Activated naive CD4-positive, alpha-beta T cell treated with anti-CD3 and anti-CD28 coated beads for 36 hours (primary cell): ENCODE measurements at places on chromosomes 12 and 14.

GRCh38 chr12:88185988-88186387 is 43.9 kb downstream of the TMTC3 start:
- no peak for DNase-seq

DNA sequence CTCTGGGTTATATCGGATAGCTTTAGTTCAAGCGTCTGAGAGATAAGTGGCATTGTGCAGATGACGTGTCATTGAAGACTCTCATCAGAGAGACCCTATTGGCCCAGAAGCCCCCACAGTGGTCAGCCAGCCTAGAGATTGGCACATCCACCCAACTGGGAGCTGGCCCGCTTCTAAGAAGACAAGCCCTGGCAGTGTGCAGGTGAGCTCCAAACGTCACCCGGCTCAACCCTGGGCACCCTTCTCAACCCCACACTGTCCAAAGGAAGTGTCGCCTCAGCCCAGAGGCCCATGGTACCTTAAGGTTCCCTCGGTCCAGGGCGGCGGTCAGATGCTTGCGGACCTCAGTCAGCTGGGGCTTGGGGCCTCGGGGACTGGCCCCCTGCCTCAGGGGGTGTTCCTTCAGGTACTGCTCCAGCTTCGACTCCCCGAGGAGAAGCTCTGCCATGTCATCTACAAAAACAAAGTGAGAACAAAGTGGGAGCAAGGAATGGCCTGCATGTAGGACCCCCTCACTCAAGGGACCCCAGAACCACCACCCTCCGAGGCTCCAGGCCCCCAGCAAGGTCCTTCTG is 30.3 kb downstream of the TTC7B start:
- no peak for DNase-seq

DNA sequence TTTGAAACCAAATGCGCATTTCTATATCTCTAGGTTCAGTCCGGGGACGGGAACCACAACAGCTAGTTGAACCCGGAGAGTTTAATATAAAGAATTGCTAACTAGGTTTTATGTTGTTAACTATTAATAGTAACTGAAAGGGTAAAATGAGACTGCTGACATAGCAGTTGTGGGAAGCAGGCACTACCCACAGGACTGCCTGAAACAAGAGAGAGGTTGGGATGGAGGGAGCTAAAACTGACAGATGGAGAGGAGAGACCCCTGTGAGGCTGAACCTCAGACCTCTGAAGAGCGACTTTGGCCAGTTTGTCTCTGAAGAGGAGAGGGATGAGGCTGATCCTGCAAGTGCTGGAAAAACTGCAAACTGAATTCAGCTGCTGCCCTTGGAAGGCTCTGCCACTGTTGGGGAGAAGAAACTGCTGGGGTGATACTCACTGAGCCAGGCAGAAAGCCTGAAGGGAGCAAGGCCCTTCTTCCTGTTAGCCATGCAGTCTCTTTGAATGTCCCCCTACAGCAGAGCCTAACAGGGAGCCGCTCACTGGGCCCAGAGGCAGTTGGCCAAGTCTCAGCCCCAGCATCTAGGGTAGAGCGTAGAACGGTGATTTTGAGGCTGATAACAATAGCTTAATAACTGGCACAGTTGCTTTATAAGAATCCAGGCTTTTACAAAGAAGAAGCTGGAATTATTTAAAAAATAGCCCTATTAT is 172.2 kb downstream of the NPAS3 start:
- no peak for DNase-seq

DNA sequence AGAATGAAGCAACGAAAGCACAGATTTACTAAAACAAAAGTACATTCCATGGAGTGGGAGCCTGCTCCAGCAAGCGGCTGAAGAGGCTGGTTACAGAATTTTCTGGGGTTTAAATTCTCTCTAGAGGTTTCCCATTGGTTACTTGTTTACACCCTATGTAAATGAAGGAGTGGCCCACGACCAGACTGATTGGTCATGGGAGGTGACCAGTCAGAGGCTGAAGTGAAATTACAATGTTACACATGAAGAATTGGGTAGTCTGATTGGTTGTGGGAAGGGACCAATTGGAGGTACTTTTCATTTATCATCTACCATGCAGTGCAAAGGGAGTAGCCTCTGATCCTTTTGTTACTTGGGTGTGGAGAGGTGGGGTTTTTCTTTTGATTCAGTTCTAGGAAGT is 36.2 kb upstream of the APPL2 start:
- no peak for DNase-seq
